ENCODE measurements at places on chromosomes 6 and 20.

DNA sequence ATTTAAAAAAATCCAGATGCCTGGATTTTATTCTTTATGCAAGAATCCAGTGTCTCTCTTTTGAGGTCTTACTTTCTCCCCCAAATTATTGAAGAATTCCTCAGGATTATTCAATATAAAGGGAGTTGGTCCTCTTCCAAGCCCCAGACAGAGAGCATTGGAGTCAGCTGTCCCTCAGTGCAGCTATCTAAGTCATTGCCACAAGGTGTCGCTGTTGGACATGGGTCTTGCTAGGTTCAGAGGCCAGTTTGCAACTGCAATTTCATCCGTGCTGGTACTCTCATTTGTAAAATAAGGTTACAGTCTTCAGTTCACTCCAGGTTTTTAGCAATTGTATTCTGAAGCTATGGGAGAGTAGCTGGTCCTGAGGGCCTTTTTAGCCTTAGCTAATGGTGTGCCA is 27.8 kb downstream of the CCN2 start:
- DNase-seq = peak; percentile 7

- DNase-seq = no peak
Measured at GRCh38 chr6:127435626-127436220, 23.5 kb downstream of the KIAA0408 start.

DNA sequence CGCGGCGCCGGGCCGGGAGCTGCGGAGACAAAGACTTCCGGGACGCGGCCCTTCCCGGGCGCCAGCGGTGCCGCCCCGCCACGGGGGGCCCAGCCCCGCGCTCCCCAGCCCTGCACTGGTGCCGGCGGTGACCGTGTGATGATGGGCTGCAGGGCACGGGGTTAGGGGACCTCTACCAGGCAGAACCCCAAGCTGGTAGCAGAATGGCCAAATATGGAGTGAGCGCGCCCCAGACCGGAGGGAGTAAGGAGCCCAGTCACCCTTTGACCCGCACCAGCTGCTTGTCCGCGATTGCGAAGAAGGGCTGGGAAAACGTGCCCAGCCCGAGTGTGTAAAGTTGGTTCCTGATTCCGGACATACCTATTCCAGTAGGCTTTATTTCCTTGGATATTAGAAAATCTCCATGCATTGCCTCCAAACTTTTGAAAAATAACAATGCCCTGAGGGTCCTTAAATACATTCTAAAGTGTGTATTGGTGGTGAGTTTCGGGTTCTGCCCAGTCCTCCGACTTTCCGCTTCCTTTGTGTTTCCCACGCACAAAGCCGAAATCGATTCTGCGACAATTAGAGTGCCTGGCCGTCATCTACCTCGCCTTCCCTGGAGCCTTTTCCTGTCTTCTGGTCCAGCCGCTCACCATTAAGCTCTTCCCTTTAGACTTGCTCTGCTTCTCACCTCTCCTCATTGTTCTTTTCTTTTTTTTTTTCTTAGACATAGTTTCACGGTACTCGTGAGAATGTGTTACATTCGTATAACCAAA is 1.1 kb downstream of the ABRACL start:
- no peak for DNase-seq

DNA sequence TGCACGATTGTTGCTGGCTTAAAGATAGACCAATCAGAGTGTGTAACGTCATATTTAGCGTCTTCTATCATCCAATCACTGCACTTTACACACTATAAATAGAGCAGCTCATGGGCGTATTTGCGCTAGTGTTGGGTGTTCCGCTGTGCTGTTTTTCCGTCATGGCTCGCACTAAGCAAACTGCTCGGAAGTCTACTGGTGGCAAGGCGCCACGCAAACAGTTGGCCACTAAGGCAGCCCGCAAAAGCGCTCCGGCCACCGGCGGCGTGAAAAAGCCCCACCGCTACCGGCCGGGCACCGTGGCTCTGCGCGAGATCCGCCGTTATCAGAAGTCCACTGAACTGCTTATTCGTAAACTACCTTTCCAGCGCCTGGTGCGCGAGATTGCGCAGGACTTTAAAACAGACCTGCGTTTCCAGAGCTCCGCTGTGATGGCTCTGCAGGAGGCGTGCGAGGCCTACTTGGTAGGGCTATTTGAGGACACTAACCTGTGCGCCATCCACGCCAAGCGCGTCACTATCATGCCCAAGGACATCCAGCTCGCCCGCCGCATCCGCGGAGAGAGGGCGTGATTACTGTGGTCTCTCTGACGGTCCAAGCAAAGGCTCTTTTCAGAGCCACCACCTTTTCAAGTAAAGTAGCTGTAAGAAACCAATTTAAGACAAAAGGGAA is 57.9 kb downstream of the TRIM38 start:
- peak; percentile 72 for DNase-seq

GRCh38 chr6:51640021-51640420 is 447.4 kb downstream of the PKHD1 start:
- DNase-seq = no peak

- DNase-seq = no peak
Measured at GRCh38 chr20:24971376-24972101, 21.0 kb downstream of the APMAP start.

GRCh38 chr6:130138116-130138908 is 84.4 kb downstream of the SAMD3 start:
- no peak for DNase-seq

GRCh38 chr6:126803769-126804168 is 314.7 kb upstream of the RSPO3 start:
- DNase-seq = no peak

DNA sequence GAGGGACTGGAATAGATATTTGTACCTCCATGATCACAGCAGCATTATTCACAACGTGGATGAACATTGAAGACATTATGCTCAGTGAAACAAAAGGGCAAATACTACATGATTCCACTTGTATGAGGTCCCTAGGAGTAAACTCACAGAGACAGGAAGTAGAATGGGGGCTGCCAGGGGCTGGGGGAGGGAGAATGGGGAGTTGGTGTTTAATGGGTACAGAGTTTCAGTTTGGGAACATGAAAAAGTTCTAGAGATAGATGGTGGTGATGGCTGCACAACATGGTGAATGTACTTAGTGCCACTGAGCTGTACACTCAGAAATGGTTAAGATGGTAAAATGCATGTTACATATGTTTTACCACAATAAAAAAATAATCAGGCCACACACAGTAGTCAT is 164.3 kb upstream of the RREB1 start:
- no peak for DNase-seq

DNA sequence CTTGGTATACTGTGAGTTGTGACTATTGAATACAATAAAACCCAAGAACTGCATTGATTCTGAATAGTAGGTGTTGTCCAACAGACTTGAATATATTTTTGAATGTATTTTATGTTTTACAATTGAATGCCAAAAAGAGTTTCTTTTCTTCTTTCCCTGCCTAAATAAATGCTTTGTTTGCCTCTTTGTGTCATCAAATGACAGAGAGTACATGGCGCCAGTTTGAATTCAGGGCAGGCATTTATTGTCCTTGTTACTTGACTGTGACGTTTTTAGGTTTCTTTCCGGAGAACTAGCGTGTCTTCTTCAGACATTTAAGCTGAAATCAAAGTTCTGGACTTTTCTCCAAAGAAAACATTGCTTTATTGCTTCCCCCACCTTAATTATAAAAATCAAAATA is 16.6 kb downstream of the KIF3B start:
- no peak for DNase-seq

GRCh38 chr20:16606468-16607070 is 33.3 kb upstream of the KIF16B start:
- DNase-seq = no peak

DNA sequence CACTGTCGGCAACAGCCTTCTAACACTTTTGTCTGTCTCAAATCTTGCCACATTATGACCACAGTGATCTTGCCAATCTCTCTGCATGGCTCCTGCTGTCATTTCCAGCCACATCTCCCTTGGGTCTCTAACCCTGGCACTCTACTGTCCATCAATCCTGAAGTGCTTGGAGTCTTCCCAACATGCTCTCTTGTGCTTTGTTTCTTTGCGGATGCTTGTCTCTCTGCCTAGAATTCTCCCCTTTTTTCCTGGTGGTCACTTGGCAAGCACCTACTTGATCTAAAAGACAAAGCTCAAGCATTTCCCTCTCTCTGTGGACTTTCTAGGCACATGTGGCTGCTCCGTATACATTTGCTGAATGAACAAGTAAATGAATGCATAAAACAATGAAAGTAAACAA is 290.7 kb upstream of the MAP3K7 start:
- DNase-seq = no peak

GRCh38 chr6:17986656-17987446 is 584 bp downstream of the KIF13A start:
- DNase-seq = peak; percentile 8

GRCh38 chr6:2766767-2767656 is 1.8 kb downstream of the WRNIP1 start:
- no peak for DNase-seq

DNA sequence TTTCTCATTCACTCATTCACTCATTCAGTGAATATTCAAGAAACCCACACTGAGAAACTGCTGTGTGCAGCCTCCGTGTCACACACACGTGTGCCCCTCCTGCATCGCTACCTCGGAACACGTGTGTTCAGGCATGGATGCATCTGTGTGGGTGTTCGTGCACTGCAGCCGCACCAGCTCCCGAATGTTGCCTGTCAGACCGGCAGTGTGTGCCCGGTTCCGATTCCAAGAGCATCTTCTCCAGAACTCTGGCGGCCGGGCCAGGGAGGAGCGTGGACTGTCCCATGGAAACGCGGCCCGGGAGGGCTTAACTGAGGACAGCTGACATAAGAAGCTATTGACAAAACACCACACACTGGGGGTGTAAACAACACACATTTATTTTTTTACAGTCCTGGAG is 216.0 kb downstream of the DLL1 start:
- no peak for DNase-seq

GRCh38 chr20:31559704-31560093 is 45.4 kb upstream of the ID1 start:
- DNase-seq = no peak

- no peak for DNase-seq
Measured at GRCh38 chr20:44253528-44253927, 6.4 kb downstream of the GDAP1L1 start.

DNA sequence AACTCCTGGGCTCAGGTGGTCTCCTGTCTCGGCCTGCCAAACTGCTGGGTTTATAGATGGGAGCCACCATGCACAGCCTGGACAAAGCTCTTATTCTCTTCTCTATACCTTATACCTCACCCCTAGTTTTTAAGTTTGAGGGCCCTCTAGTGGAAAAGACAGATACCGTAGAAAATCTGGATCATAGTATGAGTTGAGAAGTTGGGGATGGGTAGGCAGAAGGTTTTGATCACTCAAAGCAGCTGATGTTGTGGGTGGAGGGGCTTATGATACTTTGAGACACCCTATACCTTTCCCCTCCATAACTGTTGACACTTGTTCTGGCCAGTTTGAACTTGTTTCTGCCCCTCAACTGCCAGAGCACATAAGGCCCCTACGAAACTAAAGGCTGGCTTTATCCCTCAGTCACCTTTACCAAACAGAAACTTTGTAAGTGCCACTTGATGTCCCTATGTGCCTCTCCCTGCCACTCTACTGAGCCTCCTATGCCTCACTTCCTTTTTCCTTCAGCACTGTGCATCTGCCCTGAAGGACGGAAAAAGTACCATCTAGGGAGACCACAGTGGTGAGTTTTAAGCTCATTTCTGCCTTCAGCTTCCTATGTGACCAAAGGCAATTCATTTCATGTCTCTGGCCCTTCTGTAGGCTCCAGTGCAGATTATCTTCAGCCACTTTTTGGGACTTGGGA is 28.6 kb downstream of the RALY start:
- DNase-seq = no peak

DNA sequence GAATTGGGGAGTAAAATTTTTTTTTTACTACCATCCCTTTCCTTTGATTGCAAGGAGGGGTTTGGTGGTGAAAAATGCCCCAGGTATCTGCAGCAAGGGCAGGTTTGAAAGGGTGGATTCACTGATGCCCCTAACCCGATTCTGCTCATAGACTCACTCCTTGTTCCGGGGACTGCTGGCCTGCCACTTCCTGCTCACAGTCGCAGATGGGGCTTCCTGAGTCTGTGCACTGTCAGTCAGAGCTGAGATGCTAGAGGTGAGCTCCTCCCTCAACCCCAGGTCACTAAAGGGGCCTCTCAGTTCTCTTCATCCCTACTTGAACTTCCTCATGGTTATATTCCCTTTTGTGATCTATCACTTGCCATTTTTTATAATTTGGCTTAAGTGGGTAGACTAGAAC is 357.9 kb downstream of the FARS2 start:
- DNase-seq = no peak

- DNase-seq = no peak
Measured at GRCh38 chr20:25319241-25320034, 71.2 kb downstream of the ABHD12 start.

DNA sequence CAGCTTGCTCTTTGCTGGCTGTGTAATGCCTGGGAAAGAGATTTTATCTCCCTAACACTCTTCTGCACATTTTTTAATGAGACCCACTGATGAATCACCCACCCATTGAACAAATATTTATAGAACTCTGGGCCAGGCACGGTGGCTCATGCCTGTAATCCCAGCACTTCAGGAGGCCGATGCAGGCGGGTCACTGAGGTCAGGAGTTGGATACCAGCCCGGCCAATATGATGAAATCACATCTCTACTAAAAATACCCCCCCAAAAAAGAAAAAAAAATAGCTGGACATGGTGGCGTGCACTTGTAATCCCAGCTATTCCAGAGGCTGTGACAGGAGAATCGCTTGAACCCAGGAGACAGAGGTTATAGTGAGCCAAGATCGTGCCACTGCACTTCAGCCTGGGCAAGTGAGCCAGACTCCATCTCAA is 82.1 kb upstream of the SIRPA start:
- no peak for DNase-seq

- DNase-seq = no peak
Measured at GRCh38 chr6:116887894-116888293, 10.9 kb downstream of the RFX6 start.

- no peak for DNase-seq
Measured at GRCh38 chr20:45191926-45192325, 14.9 kb upstream of the SEMG1 start.

- no peak for DNase-seq
Measured at GRCh38 chr6:7588506-7588905, 1.5 kb upstream of the SNRNP48 start.

DNA sequence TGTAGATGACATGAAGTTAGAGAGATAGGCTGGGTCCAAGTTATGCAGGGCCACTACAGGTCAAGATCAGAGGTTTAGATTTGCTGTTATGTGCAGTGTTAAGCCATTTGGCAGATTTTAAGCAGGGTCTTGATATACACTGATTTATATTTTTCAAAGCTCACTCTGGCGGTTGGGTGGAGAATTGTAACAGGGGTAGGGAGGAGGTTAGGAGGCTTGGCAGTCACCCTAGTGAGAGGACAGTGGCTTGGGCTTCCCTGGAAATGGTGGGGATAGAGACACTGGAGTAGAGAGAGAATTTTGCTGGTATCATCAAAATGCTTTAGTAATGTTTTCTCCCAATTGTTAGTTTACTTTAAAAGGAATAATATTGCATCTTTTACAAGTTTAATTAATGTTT is 149.5 kb upstream of the SUPT3H start:
- DNase-seq = no peak

Data from NCI-H1694 treated with DMSO at 0.1 percent for 48 hours (cell line).